Left ventricle myocardium inferior (tissue), 1 donor: ENCODE measurements at places on chromosomes 1 and 21.

DNA sequence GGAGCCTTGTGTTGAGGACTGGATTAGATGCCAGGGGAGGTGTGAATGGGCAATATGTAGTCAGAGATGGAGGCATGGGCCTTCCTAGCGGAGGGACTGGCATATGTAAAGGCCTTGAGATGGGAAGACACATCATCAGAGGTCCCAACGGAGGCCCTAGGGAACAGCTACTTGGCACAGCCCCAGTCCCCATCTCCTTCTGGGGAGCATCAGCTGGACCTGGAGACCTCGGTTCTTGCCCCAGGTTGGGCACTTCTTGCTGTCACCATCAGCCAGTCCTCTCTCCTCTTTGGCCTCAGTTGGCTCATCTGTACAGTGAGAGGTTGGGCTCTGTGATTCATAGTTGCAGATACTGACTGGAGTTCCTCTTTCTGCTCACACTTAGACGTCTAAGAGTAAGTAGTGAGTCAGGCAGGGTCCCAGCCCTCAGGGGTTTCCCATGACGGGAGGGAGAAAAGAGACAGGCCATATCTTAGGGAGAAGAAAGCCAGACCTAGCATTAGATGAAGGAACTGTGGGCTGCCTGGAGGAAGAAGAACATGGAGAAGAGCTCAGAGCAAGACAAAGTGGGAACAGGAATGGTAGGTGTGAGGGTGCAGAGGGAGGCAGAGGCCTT, 3.4 kb upstream of the MARCKSL1 start:
- DNase-seq: no peak

- DNase-seq: no peak
These were observed 101.6 kb downstream of the AJAP1 start for GRCh38 chr1:4755864-4756504.

GRCh38 chr1:25695771-25696311, 79.2 kb downstream of the MAN1C1 start:
- no peak for DNase-seq

DNA sequence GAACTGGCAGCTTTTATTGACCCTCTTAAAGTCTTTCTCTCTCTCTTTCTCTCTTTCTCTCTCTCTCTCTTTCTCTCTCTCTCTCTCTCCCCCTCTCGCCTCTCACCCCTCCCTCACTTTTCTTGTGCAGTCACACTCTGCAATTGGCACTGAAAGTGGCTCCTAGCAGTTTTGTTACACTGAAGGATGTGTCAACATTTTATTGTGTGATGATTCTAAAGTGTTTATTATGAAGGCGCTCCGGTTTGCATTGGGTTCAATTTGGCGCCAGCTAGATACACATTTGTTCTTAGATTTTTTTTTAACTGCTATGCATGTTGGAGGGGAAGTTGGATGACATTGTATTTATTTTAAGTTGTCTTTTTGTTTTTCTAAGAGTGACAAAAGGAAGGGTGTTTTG, 64.0 kb upstream of the CHRM3 start:
- DNase-seq: no peak

- no peak for DNase-seq
These were observed 101.4 kb upstream of the VAMP3 start for GRCh38 chr1:7669559-7670311.

DNA sequence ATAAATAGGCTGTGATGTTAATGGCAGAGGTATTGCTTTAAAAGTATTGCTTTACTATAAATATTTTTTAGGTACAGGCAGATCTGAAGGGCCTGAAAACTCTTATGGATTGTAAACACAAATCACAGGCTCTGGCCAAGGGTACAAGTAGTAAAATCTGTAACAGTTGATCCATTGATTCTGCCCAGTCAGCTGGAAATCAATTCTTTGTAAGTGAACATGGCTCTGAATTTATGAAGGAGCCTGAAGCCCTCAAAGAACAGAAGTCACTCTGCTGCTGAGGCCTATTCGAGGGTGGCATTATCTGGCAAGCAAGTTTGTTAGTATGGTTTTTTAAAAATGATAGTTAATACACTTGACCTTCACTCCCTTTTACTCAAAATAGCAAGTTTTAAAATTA, 834.0 kb upstream of the TMPRSS15 start:
- no peak for DNase-seq

DNA sequence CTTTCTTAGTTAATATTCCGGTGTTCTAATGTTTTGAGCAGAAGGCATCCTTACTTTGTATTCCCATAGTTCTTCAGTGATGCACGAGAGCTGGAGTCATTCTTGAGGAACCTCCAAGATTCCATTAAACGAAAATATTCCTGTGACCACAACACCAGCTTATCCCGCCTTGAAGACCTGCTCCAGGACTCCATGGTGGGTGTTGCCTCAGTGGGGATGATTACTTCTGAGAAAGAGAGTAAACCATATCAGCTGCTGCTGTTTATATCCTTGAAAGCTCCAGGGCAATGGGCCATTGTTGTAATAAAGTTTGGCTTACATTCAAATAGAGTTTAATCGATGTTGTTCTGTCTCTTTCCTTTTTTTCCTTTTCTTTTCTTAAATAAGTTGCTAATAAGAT, 93.1 kb downstream of the MACF1 start:
- DNase-seq: no peak

- no peak for DNase-seq
These were observed 30.9 kb downstream of the RASSF5 start for GRCh38 chr1:206538086-206538770.

DNA sequence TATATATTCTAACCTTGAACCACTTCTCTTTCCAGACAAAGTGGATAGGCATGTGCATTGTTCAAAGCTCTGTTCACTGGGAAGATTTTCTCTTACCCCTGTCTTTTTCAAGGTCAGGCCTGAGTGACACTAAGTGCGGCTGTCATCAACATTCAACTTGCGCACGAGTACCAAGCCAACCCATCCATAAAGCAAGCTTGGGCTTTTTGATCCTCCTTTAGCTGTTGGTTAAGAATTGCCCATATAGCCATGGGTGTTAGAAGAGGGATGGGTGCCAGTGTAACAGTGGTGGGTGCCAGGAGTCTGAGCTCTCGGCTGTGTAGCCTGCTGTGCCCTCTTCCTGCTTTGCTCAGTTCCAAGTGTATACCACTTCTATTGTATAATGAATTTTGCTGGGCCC, 136.1 kb downstream of the GLUL start:
- peak; percentile 34 for DNase-seq

DNA sequence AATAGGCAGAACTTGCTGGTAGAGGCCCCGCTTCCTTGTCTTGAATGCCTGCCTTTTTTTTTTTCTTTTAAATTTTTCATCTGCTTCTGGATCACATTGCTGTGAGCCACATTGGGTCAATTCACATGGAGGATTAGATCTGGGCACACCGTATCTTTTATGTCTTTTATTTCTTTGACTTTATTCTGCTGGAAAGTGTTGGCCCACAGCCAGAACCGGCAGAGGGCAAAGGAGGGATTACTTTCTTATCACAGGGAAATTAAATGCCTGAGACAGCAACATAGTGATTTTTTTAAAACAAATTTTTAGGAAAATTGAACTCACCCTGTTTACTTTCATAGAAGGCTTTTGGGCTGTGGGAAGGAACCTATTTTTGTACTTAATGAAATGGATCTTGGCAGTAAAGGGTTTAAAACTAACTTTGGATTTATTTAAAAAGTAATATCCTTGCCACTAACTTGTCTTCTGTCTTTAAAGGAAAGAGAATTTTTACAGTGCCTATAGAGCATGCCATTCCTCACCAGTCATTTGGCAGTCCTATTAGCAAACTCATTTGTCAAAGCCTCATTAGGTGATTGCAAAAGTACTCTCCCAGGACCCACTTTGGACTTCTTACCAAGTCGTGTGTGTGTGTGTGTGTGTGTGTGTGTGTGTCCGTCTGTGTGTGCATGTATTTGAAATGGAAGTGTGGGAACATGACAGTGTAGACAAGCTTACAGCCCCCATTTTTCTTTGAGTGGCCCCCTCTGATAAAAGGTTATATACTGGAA, 68.4 kb downstream of the ST6GALNAC3 start:
- DNase-seq: no peak

DNA sequence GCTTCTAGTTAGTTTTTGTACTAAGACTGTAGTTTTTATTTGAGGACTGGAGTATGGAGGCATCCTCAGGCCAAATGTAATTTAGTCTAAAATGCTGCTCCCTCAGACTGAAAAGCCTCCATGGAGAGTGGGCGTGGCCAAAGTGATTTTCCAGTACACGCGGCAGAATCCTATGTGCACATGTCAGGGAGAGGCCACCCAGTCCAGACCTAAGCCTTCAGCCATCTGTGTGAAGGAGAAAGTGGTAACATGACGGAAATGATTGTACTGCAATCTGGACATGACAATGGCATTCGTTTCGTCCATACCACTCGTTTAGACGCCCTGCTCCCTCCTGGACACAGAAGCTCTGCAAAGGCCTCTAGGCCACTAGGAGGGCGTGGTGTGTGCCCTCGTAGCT, 56.2 kb downstream of the PCP4 start:
- no peak for DNase-seq

DNA sequence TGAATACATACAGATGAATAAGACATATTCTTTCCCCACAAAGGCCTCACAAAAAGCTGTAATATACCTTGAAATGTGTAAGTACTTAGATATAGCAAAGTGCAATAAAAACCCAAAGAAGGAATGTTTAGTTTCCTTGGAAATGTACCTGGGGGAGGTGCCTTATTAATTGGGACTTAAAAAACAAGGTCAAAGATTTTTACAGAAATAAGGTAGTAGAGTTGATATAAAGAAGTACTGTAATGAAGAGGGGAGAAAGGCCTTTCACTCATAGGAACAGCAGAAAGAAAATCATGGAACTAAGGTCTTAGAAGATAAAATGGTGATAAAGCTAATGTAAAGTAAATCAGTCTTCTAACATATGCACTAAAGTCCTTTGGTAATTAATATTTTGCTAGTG, 153.9 kb upstream of the B3GALT2 start:
- DNase-seq: no peak

DNA sequence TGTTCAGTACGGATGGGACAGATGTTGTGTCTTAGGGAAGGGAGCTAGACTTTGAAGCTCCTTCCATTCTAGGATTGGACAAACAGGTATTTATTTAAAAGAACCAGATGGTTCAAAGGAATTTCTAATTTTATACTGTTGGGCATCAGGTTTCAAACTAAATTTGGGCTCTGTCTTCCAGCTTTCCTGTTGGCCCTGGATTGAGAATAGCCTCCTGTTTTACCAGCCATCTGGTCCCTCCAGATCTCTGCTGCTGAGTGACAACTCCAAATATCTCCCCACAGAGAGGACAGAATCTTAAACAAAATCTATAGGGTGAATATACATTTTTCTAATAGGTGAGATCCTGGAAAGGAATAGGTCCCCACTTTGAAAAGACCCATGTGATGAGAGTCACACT, 52.5 kb upstream of the CNIH3 start:
- DNase-seq: no peak

DNA sequence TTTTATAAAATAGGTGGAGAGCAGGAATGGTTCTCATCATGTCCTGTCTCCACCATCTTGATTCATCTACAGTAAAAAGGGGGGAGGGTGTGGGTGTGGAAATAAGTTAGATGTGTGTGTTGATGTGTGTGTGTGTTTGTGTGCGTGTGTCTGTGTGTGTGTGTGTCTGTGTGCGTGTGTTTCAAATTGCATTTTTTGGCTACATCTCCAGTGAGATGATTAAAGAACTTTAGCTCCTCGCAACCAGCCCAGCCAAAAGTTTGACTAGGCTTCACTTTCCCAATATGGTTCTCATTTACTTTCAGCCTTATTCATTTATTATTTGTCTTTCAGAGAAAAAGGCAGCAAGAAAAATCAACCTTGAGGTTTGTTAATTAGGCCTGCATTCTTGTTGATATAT, 14.7 kb upstream of the HAO2 start:
- no peak for DNase-seq

DNA sequence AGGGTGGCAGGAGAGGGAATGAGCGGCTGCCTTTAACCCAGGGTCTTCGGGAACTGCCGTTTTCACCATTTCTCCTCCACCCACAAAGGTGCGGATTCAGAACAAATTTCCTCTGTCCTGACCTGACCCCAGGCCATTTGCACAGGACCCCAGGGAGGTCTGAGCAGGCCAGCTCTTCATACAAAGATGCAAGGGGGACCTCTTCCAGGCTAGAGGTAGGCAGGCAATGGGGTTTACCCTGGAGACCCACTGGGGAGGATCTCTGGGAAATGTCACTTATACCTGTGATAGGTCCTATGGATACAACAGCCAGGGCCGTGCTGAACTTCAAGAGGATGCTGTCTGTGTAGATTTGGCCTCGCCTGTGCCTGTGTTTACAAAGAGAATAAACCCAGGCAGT, 89.7 kb upstream of the VAMP3 start:
- DNase-seq: no peak

- DNase-seq: no peak
These were observed 41.4 kb downstream of the ATP5PO start for GRCh38 chr21:33874161-33874560.

GRCh38 chr1:41714638-41715389, 203.9 kb downstream of the HIVEP3 start:
- DNase-seq: no peak

- no peak for DNase-seq
These were observed 13.1 kb downstream of the CELSR2 start for GRCh38 chr1:109262231-109263055.

DNA sequence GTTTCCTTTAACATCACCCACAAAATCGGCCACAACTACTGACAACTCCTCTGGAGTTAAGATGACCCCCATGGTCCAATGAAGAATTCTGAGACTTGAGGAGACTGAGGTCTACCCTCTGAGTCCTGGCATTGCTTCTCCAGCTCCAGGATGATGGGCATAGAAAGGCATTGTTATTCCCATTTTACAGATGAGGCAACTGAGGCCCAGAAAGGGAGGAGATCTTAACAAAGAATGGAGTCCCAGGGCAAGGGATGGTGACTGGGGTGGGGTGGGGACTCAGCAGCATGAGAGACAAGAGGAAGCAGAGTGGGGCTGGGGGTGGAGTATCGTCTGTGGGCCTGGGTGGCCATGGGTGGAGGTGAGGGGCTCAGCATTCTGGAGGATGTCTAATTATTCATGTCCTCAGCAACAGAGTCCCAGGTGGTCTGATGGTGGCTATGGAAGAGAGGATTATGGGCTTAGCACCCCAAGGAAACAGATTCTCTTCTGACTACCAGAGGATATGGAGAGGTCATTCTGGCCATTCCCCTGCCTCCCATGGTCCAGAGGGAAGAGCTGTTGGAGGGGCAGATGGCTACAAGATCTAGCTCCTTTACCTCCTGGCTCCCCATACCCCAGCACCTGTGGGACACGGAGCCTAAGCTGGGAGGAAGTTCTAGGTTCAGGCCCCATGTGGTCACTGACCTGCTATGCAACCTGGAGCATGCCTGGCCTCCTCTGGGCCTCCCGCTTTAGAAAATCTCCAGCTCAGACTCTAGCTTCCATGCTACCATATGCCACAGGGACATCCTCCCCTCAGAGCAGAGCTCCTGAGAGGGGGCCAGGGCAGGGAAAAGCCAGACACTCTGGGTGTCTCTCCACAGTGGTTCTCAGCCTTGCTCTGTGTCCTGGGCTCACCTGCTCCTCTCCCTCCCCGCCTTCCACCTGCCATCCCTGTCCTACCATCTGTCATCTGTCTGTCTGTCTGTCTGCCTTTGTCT, 37.4 kb upstream of the DMBX1 start:
- no peak for DNase-seq
